ENCODE measurements at places on chromosomes 6 and 20. TPM values are rescaled to one million over a fixed set of nuclear protein-coding genes. Genes with fewer than 3 reads are reported as not detected.

MYB gene
- total RNA-seq = not detected

GRCh38 chr6:116084284-116084683 lies 16.4 kb upstream of the NT5DC1 start:
- no peaks in the 10 kb centered on the region for H3K36me3 ChIP-seq
- H3K4me3 ChIP-seq = no peak overlapping the region
- H3K4me1 ChIP-seq = no peaks in the 10 kb centered on the region
- no peaks in the 10 kb centered on the region for H3K27me3 ChIP-seq
- DNase-seq = no peak

GRCh38 chr6:88916615-88917208 lies 46.7 kb downstream of the RNGTT start:
- DNase-seq = no peak
- H3K27me3 ChIP-seq = no peaks in the 10 kb centered on the region
- H3K4me3 ChIP-seq = no peak overlapping the region
- no peak overlapping the region for H3K27ac ChIP-seq
- H3K36me3 ChIP-seq = no peaks in the 10 kb centered on the region
- peaks cover under 1% of the 10 kb centered on the region for H3K4me1 ChIP-seq

- DNase-seq = no peak
- no peaks in the 10 kb centered on the region for H3K27me3 ChIP-seq
- no peaks in the 10 kb centered on the region for H3K4me1 ChIP-seq
- H3K27ac ChIP-seq = no peak overlapping the region
- no peak overlapping the region for H3K4me3 ChIP-seq
Measured at GRCh38 chr20:1242530-1242929, 16.7 kb downstream of the RAD21L1 start.

DNA sequence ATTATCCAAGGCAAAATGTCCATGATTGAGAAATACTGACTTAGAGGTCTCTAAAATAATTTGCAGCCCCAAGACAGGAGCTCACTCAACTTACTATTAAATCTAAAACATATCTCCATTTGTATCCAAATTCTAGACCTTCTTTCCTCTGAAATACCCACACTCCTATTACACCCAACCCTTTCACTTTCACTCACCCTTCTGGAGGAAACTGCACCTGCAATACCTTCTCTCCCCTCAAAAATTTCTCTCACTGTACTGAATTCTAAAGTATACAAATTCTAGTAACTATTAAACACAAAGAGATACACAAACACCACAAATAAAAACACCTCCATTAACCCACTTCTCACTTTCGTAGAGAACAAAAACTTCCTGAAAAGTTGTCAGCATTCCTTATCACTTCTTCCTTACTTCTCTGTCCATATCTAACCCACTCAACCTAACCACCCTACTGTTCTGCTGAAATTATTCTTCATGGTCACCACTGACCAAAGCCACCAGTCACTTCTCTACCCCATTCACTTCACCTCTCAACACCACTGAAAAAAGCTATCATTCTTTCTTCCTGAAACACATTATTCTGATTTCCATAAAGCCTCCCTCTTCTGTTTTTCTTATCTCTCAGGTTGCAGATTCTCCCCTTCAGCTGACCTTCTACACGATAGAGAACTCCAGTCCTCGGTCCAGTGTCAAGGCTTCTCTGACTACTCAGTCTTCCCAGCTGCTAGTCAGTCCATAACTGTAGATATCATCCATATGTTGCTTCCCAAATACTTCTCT lies 12.0 kb downstream of the LMBRD1 start:
- DNase-seq = no peak
- H3K27me3 ChIP-seq = no peaks in the 10 kb centered on the region
- no peak overlapping the region for H3K27ac ChIP-seq
- no peak overlapping the region for H3K4me3 ChIP-seq

GRCh38 chr6:113403966-113404595 lies 453.1 kb upstream of the MARCKS start:
- no peaks in the 10 kb centered on the region for H3K4me1 ChIP-seq
- H3K4me3 ChIP-seq = no peak overlapping the region
- no peaks in the 10 kb centered on the region for H3K27me3 ChIP-seq
- no peak overlapping the region for H3K27ac ChIP-seq

- no peaks in the 10 kb centered on the region for H3K36me3 ChIP-seq
- no peak overlapping the region for H3K4me3 ChIP-seq
- H3K27me3 ChIP-seq = no peaks in the 10 kb centered on the region
- DNase-seq = no peak
- H3K4me1 ChIP-seq = peaks cover 9% of the 10 kb centered on the region
Measured at GRCh38 chr6:4788482-4788881, 12.3 kb downstream of the CDYL start.

- no peaks in the 10 kb centered on the region for H3K27me3 ChIP-seq
- no peaks in the 10 kb centered on the region for H3K36me3 ChIP-seq
- no peak overlapping the region for H3K27ac ChIP-seq
Measured at GRCh38 chr6:131182991-131183425, 47.7 kb downstream of the AKAP7 start.

Measured in heart left ventricle (tissue), 16 donors.